ENCODE measurements at places on chromosomes 6 and 20.

DNA sequence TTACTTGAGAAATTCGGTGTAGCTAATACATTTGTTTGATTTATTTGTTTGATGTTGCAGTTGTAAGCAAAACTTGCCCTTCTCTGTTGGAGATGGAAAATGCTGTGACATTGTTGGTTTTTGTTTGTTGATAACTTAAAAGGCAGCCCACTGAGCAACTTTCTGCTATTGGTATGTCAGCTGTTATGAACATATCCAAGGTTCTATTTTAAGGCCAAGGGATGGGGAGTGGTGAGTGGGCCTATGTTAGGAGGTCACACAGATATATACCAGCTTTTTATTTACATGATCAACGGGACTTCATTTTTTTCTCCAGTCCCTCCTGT is 5.7 kb downstream of the QKI start:
- no peak for DNase-seq

DNA sequence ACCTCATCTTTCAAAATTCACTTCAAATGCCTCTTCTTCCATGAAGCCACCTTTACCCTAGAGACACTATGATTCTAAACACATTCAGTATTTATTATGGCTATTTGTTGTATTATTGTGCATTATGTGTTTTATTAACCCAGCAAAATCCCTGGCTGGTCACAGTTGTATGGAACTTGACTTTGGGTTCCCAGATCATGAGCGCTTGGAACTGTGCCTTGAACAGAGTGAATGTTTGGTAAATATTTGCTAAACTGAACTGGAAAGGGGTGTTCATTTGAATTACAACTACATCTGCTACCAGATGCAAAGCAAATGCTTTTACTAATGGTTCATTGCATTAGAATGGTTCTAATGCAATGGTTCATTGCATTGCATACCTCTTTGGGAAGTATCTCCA is 259.8 kb downstream of the PKHD1 start:
- no peak for DNase-seq

GRCh38 chr20:48805716-48806115 is 22.1 kb downstream of the PREX1 start:
- DNase-seq = no peak

- no peak for DNase-seq
These were observed 979.2 kb upstream of the GJE1 start for GRCh38 chr6:141153563-141153962.

GRCh38 chr6:56628105-56628504 is 14.6 kb downstream of the DST start:
- DNase-seq = no peak
